HT1080 (cell line): ENCODE measurements at places on chromosomes 16 and 17.
A peak's percentile ranks its signal among the peaks of the same experiment; 100 is the strongest.

DNA sequence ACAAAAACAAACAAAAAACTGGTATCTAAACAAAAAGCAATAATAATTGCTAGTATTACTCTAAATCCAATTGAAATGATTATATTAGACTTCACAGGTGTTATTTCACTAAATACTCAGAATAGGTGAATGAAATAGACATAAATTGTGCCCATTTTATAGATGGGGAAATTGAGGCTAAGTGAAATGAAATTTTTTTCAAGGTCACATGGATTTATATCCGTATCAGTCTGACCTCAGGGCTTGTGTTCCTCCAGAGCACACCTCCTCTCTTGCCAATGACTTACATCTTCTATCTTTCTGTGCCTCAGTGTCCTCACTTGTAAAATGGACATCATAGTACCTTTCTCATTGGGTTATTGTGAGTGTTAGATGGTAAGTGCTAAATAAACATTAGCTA lies 72.3 kb downstream of the GP2 start:
- no peak for DNase-seq

GRCh38 chr17:79849953-79850352 lies 10.7 kb upstream of the CBX4 start:
- DNase-seq = no peak

DNA sequence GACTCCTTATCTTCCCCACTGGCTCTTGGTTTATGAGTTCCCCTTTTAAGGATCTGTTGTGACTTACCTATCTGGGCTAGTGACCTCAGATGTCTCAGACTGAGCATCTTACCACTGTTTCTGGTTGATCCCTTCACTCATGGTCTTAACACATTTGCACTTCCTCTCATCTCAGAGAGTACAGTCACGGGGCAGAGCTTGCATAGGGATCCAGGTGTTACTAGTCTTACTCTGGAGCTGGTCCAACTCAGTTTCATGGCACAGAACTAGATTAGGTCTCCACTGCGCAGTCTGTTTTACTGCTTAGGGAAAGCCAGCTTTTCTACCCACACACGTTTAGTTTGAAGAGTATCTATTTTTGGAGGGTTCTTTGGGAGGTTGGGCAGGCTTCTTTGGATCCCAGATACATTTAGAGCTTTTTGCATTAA lies 10.2 kb downstream of the GABARAPL2 start:
- DNase-seq = no peak

DNA sequence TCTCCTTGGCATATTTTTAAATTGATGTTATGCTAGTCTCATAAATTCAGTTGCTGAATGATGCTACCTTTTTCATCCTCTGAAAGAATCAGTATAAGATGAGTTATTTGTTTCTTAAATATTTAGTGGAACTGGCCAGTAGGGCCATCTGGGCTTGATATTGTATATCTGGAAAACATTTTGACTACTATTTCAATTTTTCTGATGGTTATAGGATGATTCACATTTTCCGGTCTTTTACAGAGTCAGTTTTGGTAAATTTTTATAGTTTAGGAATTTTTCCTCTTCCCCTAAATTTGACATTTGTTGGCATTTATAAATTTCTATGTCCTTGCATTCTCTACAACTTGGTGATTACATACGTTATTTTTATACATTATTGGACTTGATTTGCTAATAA lies 296.3 kb upstream of the AXIN2 start:
- no peak for DNase-seq

- no peak for DNase-seq
Measured at GRCh38 chr16:66266436-66267291, 99.8 kb upstream of the CDH5 start.

DNA sequence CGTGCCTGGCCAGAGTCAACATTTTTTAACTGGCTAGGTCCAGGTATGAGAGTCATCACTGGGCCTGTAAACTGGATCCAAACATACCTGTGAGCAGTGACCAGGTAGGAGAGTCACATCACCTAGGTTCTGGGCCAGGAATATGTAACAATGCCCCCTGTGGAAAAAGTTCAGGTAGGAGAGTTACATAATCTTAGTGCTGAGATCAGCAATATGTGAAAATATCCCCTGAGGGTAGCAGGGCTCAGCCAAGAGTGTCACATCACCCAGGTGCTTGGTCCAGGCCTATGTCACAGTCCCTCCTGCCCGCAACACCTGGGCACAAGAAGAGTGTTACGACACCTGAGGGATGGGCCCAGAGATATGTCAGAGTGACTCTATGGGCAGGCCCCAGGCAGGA lies 2104.7 kb downstream of the TP53TG3F start:
- DNase-seq = no peak

GRCh38 chr16:25896411-25896810 lies 204.7 kb downstream of the HS3ST4 start:
- no peak for DNase-seq

DNA sequence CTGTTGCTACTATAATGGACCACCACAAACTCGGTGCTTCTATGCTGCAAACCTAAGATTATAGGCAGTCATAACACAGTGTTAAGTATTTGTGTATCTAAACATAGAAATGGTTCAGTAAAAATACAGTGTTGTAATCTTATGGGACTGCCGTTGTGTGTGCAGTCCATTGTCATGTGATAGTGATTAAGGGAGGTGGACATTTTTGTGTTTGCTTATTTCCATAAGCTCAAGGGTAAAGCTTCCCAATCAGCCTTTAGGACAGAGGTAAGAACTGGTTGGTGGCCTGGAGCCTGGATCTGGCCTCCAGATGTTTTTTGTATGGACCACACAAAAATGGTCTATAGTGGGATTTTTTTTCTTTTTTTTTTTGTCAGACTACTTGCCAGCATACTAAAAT lies 29.9 kb downstream of the WWOX start:
- no peak for DNase-seq

- no peak for DNase-seq
Measured at GRCh38 chr17:146983-147761, 9.8 kb downstream of the SCGB1C2 start.

GRCh38 chr16:30767767-30768465 lies 5.8 kb downstream of the RNF40 start:
- DNase-seq = no peak

DNA sequence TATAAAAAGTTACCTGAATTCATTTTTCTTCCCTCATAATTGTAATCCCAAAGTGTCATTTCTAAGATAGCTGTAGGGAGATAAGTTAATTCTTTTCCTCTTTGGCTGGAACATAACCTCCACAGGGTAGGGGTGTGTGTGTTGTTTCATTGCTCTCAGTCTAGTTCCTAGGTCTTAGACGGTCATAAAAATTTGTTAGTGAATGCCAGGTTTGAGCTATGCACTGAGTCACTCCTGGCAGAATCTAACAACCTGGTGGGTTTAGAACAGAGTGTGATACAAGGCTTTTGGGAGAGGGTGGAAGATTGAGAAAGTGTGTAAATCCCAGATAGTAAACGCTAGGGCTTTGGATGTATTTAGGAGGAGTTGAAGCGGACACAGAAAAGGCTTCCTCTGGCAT lies 894 bp upstream of the PHKG2 start:
- peak; percentile 34 for DNase-seq
